ENCODE measurements at places on chromosomes 3 and 15.

DNA sequence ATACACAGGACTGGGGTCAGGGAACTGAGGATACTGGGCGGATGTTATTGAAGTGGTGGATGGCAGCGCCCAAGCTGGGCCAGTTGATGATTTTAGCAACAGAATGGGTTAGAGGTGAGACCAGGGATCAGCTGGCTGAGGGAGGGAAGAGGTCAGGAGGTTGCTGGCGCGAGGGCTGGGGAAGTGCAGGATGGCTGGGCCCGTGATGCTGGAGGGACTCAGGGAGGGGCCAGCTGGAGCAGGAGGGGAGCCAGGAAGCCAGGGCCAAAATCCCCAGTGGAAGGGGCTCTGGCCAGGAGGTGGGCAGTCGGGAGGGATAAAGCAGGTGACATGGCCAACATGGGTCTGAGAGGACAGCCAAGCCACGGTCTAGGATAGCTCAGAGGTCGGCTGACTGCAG is 178.0 kb downstream of the NSMCE3 start:
- DNase-seq: no peak

DNA sequence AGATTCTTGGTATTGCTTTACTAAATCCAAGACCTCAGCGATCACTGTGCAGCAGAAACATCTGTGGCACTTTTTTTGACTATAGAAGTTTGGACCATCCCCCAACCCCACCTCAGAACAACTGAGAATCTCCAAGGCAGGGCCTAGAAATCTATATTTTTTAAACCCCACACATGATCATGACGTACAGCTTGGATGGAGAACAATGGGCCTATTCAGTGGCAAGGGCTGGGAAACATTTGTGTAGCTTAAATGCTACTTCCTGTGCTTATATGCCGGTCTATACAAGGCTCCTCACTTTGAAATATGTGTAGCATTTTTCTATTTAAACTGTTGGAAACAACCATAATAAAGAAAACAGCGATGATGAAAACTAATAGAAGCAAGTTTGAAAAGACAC is 55.1 kb upstream of the SPRED1 start:
- no peak for DNase-seq

- DNase-seq: no peak
These were observed 42.5 kb downstream of the ZBTB38 start for GRCh38 chr3:141410846-141411245.

DNA sequence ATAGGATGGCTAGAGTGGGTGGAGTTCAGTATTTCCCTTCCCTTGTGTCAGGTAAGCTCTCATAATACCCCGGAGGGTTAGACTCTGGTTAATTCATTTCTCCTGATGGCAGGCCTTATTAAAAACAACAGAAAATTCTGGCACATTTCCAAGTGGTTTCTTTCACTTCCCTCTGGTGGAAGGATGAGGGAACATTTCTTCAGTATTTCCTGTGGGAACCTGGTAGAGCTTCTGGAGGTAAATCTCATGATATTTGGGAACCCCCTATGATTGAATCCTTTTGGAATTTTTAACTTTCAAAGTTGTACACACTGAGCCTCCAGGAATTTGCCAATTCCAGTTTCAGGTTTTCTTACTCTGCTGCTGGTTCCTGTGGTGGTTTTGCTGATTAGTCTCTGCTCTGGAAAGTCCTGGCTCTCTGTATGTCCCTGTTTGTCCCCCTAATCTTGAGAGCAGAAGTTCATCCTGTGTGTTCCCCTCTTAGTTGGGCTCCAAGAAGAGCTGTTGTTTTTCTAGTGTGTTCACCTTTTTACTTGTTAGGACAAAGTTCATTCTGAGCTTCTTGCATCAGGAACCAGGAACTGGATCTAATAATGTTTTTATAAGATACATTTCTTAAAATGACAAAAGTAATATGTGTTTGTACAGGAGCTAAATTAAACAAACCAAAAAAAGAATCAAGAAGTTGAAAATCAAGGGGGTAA is 12.1 kb downstream of the CHRNA7 start:
- DNase-seq: no peak

DNA sequence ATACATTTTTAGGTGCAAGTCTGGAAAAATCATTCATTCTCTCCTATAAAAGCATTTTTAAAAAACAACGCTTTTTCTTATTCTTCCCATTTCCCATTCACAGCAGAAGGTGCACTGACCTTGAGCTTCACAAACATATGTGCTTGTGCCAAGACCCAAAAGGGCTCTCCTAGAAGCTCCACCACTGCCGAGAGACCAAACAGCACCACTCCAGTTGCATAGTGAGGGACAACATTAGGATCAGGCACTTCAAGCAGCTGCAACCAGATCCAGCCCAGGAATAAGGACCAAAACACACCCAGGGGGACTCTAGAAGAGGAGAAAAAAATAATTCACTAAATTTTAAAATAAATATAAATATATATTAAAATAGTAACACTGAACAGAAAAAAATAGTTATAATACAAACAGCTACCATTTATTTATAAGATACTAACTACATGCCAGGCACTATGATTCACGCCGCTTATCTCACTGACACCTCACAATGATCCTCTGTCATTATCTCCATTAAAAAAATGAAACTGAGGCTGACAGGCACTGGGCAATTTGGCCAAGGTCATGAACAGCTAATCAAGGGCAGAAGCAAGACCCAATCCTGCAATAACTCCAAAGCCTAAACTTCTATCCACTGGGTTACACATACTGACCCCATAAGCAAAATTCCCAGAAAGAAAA is 7.8 kb downstream of the RFT1 start:
- DNase-seq: no peak

DNA sequence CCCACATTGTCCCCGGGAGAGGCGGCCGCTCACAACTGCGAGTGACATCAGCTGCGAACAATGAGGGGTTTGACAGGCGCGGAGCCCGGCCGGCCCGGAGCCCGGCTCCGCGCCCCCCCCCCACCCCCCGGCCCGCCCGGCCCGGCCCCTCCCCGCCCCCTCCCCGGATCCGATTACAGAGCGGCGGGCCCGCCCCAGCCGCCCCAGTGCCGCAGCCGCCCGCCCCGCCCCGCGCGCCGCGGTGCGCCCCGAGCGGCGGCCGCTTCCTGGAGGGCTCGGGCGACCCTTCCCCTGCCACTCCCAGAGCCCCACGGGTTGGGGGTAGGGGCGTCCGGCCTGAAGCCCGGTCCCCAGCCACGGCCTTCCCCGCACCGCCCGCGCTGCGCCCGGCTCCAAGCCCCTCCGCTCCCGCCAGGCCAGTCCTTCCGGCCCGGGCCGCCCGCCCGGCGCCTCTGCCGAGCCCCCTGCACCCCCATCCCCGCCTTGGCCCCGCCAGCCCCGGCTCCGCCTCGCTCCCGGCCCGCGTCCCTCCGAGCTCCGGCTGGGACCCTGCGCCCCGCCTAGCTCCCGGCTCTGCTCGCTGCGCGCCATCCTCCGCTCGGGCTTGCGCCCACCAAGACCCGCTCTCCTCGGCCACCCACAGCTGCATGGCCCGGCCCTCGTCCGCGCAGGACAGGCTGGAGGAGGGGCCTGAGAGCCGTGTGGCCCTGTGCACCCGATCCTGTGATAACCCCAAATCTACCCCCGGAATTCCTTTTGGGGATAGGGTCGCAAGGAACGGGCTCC is at the start of gene PCBP4:
TSS of gene PCBP4 (minus strand) at position 71 of the 786 bp plus-strand sequence. CDS start 6,214 bp downstream, outside the sequence.
- no peak for DNase-seq

DNA sequence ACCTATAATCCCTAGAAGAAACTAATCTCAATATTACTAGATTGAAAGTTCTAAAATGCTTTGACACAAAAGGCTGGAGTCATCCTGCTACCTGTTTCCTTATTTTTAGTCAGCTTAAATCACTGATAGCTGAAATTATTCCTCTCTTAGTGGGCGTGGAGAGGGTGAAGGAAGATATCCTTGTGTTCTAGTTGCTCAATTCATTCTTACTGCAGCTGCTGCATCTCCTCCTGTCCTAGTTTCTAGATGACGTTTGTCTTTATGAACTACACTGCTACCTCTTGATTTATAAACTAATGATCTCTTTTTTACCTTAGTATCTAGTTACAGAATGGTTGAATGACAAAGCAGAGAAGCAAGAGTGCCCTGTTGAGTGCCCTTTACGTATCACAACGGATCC is 50.7 kb downstream of the SETD5 start:
- no peak for DNase-seq

DNA sequence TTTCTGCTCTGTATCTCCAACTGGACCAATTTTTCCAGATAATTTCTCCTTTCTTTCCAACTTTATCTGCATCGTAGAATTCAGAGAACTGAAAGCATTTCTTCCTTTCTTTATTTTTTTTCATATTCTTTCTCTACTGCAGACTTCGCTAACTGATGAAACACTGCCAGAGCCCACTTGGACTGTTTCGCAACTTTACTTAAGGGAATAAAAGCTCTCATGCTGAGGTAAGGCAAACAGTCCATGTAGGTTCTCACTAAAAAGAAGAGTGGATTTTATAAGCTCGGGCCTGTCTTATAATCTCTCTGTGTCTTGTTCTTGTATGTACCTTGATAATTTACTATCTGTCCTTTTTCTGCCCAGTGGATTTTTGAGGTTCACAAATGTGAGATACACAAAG is 163.5 kb downstream of the CNTN4 start:
- no peak for DNase-seq

DNA sequence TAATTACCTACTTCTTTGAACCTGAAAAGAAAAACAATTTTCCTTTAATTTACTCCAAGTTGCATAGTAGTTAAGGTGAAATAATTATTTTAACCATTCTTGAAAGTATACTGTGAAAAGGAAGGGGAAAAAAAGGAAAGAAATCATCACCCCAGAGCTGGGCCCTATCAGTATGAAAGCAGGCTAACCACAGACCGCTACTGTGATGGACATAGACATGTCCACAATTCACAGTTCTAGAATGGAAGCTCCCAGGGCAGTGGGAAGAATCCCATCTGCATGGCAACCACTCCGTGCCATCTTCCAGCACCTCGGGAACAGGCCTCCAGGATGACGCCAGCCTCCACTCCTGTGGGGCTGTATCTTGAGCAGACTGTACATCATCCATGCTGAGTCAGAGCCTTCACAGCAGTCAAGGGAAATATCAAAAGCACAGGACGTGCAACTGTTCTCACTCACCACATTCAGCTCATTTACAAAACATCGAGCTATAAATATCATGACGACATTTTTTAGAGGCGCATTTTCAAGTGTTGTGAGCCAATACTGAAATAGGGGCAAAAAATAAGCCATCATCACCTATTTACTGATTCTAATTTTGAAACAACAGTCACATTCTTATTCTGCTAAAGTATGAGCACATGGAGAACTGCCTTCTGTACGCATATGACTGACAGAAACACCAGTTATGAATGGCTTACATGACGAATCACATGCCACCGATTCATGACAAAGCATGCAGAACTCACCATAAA is 119.7 kb downstream of the SNRK start:
- DNase-seq: no peak

DNA sequence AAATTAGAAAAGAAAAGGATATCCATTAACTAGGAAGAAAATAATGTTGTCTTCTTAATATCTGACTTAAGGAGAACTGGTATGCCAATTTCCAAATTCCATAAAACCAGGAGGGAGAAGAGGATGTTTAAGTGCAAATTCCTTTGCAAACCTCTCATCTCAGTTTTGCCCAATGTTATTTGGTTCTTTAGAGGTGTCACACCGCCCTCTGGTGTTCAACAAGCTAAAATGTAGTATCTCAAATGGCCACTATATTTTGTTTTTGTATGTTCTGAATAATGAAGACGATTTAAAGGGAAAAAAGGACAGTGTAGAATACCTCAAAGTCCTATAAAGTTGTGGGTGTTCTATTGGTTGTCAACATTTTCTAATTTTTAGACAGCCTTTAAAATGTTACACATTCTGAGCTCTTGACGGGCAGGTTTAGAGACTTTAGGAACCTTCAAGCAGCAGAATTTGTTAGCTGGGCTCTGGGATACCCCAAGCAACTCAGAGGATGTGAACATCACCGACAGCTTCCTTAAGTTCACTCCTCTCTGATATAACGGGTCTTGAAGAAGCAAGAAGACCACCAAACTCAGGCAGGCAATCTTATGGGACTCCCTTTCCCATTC is 458.3 kb downstream of the MFSD1 start:
- peak; percentile 17 for DNase-seq

DNA sequence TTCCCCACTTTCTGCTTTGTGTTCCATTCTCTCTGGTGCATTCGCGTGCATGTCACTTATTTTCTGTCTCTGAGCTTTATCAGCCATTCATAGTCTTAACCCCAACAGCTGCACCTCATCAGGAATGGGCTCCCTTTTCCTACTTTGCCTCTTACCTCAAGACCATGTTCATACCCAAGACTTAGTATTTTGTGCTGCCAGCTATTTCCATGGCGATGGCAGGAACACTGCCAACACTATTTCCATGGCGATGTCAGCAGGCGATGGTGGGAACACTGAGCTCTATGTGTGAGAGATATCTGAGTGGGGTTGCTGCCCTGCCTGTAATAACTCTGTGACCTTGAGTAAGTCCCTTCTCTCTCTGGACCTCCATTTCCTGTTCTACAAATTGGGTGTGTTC is 5.5 kb downstream of the ZNF35 start:
- DNase-seq: no peak

Measured in NCI-H526 treated with DMSO at 0.1 percent for 48 hours (cell line).